ENCODE measurements at places on chromosomes 5 and 9.
A peak's percentile ranks its signal among the peaks of the same experiment; 100 is the strongest.

DNA sequence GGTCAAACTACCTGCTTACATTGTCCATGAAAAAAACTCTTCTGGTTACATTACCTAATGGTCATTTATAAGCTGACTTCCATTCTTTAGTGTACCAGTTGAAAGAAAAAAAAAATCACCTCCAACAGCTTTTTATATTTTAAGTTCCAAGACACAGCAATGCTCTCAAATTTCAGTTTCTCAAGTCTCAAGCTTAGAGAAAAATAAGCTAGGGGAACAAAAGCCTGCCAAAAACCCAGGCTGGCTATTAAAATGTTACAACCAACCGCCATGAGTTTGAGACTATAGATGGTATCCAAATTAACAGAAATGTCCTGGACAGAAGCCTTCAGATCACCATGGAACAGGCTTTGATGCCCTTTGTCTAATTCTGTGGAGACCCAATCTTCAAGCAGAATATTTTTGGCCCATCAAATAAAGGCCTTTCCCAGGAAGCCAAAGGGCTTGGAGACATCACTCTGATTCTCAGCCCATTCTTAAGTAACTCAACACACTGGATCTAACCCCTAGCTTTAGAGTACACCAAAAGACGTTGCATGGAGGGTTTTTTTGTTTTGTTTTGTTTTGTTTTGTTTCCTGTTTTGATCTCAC, 343.7 kb downstream of the GLIS3 start:
- no peak for DNase-seq

DNA sequence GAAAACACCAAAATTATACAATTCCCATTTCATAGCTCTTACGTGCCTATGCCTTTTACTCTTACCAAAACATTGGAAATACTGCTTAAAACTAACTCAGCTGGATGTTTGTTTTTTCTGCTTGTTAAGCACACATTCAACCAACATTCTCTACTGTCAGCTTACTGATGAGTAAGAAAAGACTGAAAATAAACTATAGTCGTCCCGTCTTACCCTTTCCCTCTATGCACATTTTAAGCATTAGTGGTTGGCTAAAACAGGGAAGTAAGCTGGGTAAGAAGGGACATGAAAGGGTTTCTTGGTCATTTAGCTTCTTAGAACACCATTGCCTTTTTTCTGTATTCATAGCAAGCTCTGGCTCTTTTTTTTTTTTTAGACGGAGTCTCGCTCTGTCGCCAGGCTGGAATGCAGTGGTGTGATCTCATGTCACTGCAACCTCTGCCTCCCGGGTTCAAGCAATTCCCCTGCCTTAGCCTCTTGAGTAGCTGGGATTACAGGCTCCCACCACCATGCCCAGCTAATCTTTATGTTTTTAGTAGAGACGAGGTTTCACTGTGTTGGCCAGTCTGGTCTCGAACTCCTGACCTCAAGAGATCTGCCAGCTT, 232.1 kb upstream of the PCSK5 start:
- no peak for DNase-seq

- DNase-seq: no peak
These were observed 213.4 kb upstream of the DMAC1 start for GRCh38 chr9:8012986-8013385.

GRCh38 chr5:156543348-156544145, 216.6 kb downstream of the SGCD start:
- no peak for DNase-seq

- no peak for DNase-seq
These were observed 547.5 kb downstream of the ELAVL2 start for GRCh38 chr9:23278561-23278960.

DNA sequence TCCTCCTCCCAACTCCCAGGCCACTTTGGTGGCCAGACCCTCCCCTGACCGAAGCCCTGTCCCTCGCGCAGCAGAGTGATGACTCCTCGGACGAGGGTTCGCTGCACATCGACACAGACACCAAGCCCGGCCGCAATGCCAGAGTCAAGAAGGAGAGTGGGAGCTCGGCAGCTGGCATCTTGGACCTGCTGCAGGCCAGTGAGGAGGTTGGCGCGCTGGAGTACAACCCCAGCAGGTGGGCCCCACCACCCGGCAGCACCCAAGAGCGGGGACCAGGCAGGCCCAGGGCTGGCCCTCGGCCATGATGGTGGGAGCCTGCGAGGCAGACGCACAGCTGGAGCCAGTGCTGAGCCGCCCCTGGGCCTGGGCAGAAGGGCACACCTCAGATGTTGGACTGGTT, 90.6 kb downstream of the PHF2 start:
- DNase-seq: no peak

DNA sequence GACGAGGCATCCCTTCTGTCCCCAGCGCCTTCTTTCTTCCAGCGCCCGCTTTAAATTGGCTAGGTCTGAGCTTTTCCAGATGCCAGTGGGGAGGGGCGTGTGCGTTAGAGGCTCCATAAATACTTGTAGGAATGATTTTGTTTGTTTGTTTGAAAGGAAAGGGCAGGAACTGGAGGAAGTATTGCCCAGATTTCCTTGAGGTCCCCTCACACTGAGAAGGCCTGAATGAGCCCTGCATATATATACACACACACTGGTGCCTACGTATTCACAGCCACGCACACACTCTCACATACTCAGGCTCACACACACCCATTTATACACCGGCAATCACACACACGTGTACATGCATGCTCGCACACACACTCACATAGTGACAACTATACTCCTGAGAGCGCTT, 1.0 kb upstream of the SLIT3 start:
- no peak for DNase-seq

GRCh38 chr5:37552770-37553719, 173.9 kb downstream of the WDR70 start:
- no peak for DNase-seq

GRCh38 chr5:141957367-141957996, 520 bp downstream of the PCDH12 start:
- no peak for DNase-seq

DNA sequence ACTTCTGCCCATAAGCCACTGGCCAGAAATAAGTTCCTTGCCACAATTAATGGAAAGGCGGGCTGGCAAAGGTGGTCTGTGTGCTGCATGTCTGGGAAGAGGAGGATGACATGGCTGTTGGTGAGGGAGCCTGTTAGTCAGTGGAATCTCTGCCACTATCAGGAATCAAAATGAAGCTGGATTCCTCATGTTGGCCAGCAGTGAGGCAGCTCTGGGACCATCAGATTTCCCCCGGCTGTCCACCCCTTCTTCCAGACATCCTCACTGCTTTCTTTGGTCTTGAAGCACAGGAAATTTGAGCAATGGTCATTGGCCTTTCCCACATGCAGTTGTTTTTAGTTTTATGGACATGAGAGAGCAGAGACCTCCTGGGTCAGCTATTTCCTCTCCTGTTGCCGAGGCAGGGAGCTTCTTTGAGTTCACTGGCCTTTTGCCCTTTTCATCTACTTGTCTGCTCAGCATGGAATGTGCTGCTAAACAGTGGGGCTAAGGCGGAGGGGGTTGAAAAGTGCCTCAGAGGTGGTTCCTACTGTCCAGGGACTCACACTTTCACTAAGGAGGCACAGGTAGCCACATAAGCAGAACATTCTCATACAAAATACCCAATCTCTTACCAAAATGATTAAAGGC, 34.8 kb upstream of the NEURL1B start:
- DNase-seq: no peak

DNA sequence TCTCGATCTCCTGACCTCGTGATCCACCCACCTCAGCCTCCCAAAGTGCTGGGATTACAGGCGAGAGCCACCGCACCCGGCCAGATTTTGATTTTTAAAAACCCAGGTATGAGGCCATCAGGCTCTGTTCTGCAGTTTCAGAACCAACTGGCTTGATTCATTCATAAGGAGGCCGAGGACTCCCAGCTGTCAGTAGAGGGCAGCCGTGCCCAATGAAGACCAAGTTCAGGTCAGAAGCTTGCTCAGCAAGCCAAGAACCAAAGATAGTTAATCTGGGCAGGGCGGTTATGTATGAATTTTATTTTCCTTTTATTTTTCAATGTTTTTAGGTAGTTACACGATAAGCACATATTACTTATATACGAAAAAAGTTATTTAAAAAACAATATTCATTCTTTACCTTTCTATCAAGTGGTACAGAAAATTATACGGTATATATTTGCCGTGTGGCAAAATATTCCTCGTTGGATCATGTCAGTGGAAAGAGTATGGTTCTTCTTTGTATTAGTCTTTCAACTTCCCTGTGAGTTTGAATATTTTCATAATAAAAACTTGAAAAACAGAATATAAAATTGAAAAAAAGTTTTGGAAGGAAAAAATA, 18.0 kb downstream of the MGAT1 start:
- peak; percentile 78 for DNase-seq

DNA sequence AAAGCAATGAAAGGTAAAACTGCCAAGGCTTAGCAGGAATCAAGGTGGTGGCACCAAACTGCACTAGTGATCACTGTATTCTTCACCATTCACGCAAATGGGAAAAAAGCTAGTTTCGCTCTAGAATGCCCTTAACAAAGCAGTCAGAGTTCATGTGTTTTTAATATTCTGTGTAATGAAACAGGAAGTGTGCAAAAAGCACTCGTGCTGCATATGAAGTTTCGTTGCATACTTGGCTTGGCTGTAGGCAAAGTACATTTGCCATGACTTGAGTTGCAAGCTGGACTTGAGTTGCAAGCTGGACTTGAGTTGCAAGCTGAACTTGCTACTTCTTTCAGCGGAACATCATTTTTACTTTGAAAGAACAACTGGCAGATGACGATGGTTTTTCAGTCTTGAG, 55.4 kb downstream of the FOXI1 start:
- DNase-seq: no peak

DNA sequence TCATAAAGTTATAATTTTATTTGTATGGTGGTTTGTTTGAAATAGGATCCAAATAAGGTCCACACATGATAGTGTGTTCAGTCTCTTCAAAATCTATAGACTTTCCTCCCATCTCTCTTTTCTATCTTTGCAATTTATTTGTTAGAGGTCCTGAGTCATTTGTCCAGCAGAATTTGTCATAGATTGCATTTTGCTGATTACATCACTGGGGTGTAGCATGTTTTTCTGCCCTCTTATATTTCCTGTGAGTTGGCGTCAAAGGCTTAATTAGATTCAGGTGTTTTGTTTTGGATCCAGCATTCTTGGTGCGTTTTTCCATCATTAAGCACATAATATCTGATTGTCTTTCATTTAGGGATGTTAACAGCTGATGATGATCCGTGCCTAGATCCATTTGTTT, 15.0 kb downstream of the CYFIP2 start:
- DNase-seq: no peak

- no peak for DNase-seq
These were observed 279.7 kb upstream of the MSX2 start for GRCh38 chr5:174444479-174445188.

- peak; percentile 1 for DNase-seq
These were observed 1.6 kb downstream of the CARD19 start for GRCh38 chr9:93097511-93098201.

- no peak for DNase-seq
These were observed 2.3 kb upstream of the PTGER4 start for GRCh38 chr5:40677456-40677855.

DNA sequence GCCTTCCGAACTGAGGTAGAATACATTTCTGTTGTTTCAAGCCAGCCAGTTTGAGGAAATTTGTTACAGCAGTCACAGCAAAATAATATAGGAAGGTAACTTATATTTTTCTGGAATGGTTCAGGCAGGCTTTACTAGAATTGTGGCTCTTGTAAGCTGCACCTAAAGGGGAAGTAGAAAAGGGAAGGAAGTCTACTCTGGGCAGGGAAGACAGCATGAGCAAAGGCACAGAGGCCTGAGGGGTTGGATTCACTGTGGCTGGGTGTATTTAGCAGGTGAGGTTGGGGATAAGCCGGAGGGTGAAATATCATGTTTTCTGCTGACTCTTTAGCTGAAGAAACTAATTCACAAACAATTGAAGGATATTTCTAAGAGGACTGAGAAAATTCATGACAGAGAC, 183.5 kb downstream of the GAS1 start:
- no peak for DNase-seq

DNA sequence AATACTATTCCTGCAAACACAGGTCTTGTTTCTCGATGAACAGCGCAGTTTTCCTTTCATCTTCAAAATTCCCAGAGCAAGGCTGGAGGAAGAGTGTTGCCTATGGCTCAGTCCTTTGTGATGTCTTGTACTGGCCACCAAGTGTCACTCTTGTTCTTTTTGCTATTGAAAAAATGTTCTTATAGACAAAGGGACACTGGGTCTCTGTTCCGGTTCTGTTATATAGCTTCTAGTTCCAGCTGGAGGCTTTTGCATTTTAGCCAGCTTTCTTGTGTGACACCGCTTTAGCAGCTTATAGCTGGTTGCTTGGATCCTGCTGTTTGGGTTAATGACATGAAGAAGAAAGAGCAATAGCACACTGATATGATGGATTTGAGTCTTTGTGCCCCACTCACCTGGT, 343.7 kb upstream of the KCNN2 start:
- peak; percentile 33 for DNase-seq

- DNase-seq: no peak
These were observed 77.1 kb downstream of the MRPS27 start for GRCh38 chr5:72242796-72243475.

DNA sequence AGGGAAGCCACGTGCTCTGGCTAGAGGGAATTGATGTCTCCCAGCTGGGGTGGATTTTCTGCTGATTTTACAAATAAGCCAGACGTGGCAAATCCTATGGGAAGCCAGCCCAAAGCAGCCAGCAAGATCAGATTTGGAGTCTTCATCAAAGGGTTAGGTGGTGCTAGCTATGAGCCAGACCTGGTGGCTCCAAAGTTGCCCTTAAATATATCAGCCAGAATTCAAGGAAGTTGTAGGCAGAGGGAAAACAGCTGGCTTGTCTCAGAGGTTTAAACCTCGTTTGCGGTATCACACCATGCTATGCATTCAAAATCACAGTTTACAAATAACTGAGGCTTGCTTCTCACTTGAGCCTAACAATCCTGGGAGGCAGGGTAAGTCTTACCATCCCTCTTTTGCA, 313.2 kb downstream of the MLLT3 start:
- DNase-seq: no peak

DNA sequence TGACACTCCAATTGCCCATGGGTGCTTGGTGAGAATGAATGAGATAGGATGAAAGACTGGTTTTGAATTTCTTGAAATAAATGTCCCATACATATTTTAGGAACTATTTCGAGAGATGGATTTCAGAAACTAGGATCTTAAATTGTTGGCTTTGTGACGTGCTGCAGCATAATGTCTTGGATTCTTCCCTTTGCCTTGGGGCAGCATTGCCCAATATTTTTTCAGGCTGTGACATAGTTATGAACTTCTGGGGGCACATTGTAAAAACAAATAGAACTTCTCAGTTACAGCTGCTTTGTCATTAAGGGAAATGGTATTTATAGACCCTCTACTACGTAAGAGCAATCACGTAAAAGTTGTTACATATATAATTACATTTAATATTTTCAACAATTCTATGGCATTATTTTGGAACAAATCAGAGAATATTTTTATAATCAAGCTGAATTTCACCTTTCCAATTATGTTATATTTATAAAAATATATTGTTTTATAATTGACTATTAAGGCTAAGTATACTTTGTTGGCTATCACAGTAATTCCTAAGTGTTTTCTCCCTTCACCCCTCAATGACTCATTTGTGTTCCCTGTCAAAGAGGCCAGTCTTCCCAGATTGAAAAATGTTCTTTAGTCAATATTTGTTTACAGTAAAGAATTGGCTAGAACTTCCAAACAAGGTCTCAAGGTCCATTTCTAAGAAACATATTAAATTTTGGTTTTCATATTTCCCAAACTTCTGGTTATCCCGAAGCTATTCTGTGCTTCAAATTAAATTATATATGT, 1388.3 kb upstream of the ACO1 start:
- DNase-seq: no peak

GRCh38 chr5:968881-969280, 39.7 kb upstream of the NKD2 start:
- DNase-seq: no peak
